ENCODE measurements at places on chromosomes 12 and 14.

DNA sequence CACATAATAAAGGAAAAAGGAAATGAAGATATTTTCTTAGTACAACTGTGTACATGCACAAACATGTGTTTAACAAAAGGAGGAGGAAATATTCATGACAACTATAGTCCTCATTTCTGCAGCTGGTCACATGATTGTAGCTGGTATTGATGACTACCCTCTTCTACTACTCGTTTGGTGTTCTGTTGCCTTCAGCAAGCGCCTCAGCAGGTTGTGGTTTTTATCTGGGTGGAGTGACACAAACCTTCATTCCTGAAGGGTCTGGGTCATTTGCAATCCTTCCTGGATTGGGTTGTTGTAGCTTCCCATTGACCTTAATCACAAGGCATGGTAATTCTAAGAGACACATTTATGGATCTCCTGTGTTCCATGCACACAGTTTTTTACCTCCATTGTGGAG is 1009.9 kb upstream of the USP15 start:
- no peak for DNase-seq

- no peak for DNase-seq
These were observed 1.5 kb downstream of the STYK1 start for GRCh38 chr12:10672231-10672868.

DNA sequence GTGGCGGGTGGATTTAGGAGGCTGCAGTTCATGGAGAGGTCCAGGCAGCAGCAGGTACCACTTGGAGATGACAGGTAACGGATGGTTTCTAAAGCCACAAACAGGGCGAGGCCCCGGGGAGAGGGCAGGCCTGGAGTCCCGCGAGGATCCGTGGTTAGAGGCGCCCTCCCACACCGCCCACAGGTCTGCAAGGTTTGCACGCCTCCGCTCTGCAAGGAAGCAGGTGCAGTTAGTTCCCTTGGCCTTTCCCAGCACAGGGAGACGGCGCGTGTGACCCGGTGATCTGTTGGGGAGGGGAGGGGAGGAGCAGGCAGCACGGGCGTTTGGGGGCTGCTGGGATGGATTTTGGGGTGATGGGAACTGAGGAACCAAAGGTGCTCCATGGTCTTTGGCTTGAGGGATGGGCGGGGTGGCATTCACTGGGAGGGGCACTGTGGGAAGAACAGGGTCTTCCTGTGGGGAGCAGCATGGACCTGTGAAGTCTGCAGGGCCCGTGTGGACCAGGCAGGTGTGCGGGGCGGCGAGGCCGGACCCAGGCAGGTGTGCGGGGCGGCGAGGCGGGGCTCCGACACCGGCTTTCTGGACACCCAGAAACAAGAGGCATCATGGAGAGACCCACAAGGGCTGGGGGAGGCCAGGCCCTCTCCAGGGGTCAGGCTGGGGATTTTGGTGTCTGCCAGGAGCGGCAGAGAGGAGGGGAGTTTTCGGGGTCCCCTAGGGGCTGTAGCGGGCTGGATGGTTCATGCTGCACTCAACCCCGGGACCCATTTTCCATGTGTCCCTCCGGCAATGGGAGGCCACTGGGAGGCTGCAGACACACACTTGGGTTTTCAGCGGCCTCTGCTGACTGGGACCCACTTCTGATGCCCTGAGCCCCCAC is 29.1 kb downstream of the NOC4L start:
- no peak for DNase-seq

DNA sequence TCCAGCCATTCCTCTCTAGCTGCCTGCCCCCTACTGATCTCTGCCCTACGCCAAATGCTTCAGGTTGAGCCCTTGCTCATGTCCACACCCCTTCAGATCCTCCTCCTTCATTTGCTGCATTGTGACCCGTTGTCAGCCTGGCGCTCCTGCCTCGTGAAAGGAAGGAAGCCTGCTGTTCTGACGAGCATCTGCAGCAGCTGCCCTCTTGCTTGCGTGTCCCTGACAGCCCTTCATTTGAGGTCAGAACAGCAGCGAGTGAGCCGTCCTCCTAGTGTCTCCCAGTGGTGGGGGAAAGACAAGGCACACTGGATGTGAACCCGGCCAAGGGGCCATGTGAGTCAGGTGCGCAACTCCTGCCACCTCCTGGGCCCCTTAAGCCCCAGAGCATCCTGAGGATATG is 3.0 kb upstream of the PIANP start:
- DNase-seq = no peak

- DNase-seq = no peak
These were observed 72.8 kb downstream of the C12orf42 start for GRCh38 chr12:103422746-103423515.

- no peak for DNase-seq
These were observed 20.7 kb downstream of the LGR5 start for GRCh38 chr12:71460318-71460717.

DNA sequence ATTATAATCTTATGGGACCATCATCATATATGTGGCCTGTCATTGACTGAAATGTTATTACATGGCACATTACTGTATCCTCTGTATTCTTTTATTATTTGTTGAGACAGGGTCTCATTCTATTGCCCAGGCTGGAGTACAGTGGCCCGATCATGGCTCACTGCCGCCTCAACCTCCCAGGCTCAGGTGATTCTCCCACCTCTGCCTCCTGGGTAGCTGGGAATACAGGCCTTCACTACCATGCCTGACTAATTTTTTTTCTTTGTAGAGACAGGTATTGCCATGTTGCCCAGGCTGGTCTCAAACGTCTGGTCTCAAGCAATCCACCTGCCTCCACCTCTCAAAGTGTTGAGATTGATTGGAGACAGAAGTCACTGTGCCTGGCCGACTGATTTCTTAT is 153.2 kb downstream of the RASSF9 start:
- no peak for DNase-seq

DNA sequence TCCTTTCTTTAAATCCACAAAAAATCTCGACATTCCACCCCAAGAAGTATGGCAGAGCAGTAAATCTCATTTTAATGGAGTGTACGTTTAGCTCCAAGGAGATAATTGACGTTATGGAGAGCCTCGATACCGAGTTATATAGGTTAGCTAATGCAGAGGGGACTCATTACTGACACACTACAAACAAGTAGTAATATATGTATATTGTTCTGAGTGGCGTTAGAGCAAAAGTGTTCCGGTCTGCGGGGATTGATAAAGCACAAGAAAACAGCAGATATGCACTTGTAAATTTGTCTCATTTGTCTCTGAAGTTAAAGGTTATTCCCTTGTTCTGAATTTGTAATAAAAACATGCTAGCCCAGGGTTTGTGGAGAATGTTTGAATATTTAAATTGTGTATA is 84.1 kb downstream of the BCL11B start:
- no peak for DNase-seq

All from esophagus squamous epithelium (tissue), 5 donors.